Testis (tissue), 5 donors: ENCODE measurements at places on chromosomes 11 and 22. TPM values are rescaled to one million over a fixed set of nuclear protein-coding genes. Genes with fewer than 3 reads are reported as not detected.

SH3BP1 gene
- polyA plus RNA-seq = 11.9 TPM

C11orf42 gene
- polyA plus RNA-seq = 28.9 TPM

TRIM29 gene
- 18.2 TPM for polyA plus RNA-seq

CPT1A gene
- 39.2 TPM for polyA plus RNA-seq

PGGHG gene
- polyA plus RNA-seq = 8.2 TPM

OR52I2 gene
- not detected for polyA plus RNA-seq

KIF18A gene
- polyA plus RNA-seq = 9.5 TPM

NOX4 gene
- polyA plus RNA-seq = 0.63 TPM

COPB1 gene
- 71.7 TPM for polyA plus RNA-seq

TBX10 gene
- polyA plus RNA-seq = not detected

CCDC117 gene
- 83.0 TPM for polyA plus RNA-seq

UCP2 gene
- 52.3 TPM for polyA plus RNA-seq

CEP126 gene
- 14.8 TPM for polyA plus RNA-seq

OR5P2 gene
- not detected for polyA plus RNA-seq

LYVE1 gene
- 24.1 TPM for polyA plus RNA-seq

DNAJB7 gene
- polyA plus RNA-seq = 3.8 TPM

MAPK8IP2 gene
- polyA plus RNA-seq = 12.7 TPM

ZFTA gene
- 12.0 TPM for polyA plus RNA-seq

POTEH gene
- 2.4 TPM for polyA plus RNA-seq

TRPM5 gene
- polyA plus RNA-seq = 0.46 TPM

CDCA5 gene
- polyA plus RNA-seq = 93.3 TPM

RAC2 gene
- 15.5 TPM for polyA plus RNA-seq
